Activated CD8-positive, alpha-beta T cell treated with anti-CD3 and anti-CD28 coated beads for 36 hours (primary cell): ENCODE measurements at places on chromosomes 6 and 20. TPM values are rescaled to one million over a fixed set of nuclear protein-coding genes. Genes with fewer than 3 reads are reported as not detected.

DNA sequence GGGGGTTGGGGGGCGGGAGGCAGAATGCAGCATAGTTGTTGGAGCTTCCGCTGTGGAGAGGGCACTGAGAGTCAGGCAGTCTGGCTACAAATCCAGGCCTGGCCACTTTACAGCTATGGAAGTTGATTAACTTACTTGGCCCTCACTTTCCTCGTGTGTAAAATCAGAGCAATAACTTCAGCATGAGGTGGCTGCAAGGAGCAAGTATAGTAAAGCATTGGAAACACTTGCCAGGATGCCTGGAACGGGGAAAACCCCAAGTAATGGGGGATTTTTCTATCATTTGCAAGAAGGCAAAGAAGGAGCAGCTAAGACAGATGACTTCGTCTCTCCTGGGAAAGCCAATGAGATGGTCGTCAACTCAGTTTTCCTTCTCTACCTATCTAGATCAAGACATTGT, 35.8 kb downstream of the AGPAT4 start:
- H3K36me3 ChIP-seq, result peaks cover 2% of the 10 kb centered on the region
- no peak overlapping the region for H3K27ac ChIP-seq
- H3K4me1 ChIP-seq, result peaks cover 8% of the 10 kb centered on the region
- no peak overlapping the region for H3K4me3 ChIP-seq

The RNF144B gene
- total RNA-seq, result 1.8 TPM

GRCh38 chr6:134575221-134575620, 257.3 kb upstream of the SGK1 start:
- H3K4me1 ChIP-seq, result peaks cover under 1% of the 10 kb centered on the region
- H3K27me3 ChIP-seq, result no peaks in the 10 kb centered on the region
- H3K27ac ChIP-seq, result no peak overlapping the region
- no peak overlapping the region for H3K4me3 ChIP-seq
- no peaks in the 10 kb centered on the region for H3K36me3 ChIP-seq

DNA sequence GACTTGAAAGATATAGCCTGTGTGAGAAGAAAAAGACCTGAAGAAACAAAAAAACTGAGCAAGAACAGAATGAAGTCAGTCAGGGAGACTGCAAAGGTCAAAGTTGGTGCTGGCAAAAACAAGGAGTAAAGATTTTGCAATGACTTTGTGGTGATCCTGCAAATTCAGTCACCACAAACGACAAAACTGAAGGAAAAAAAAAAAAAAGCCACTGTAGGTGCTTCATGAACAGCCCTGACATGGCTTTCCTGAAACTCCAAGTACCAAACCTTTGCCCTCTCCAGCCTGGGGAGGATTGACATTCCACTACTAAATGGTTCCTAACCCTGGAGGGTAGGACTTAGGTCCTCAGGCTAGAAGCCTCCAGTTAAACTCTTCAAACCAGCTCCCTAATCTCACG, 114.7 kb upstream of the BEND3 start:
- H3K4me3 ChIP-seq, result no peak overlapping the region
- H3K27me3 ChIP-seq, result no peaks in the 10 kb centered on the region
- H3K27ac ChIP-seq, result no peak overlapping the region
- no peaks in the 10 kb centered on the region for H3K4me1 ChIP-seq
- no peak for DNase-seq
- H3K36me3 ChIP-seq, result peaks cover 11% of the 10 kb centered on the region

DNA sequence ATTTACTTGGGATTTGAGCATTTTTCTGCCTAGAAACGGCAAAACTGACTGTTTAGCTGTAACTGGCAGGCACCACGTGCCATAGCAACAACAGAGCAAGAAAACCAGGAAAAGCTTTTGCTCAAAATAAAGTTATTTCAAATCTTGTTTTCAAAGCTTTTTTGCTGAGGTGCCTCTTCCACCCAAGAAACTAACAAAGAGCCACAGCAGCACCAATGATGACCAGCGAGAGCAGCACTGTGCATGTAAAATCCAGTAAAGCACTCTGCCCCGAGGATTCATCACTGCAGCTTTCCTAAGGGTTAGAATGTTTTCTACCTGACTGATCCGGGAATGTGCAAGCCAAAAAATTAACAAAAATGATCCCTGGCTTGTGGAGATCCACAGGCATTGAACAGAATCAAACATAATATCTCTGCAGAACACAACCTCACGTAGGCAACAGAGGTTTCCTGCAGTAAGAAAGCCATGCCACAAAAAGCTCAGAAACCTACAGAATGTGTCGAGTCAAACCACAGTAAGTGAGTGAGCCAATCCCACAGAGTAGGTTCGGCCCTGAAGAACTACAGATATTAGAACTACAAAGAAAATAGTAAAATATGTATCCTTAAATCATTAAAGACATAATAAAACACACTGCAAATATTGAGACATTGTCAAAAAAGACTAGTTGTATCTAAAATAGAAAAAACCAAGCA, 7.4 kb upstream of the ULBP3 start:
- no peak overlapping the region for H3K4me3 ChIP-seq
- H3K27me3 ChIP-seq, result peaks cover 20% of the 10 kb centered on the region
- H3K36me3 ChIP-seq, result no peaks in the 10 kb centered on the region
- no peak for DNase-seq

The GRM1 gene
- not detected for total RNA-seq

- H3K27ac ChIP-seq, result peak overlapping the region; percentile 52
- peaks cover 2% of the 10 kb centered on the region for H3K27me3 ChIP-seq
- DNase-seq, result no peak
- peaks cover 26% of the 10 kb centered on the region for H3K4me1 ChIP-seq
- peak overlapping the region; percentile 49 for H3K4me3 ChIP-seq
Observed at GRCh38 chr20:57350081-57350710, 859 bp upstream of the RAE1 start.

DNA sequence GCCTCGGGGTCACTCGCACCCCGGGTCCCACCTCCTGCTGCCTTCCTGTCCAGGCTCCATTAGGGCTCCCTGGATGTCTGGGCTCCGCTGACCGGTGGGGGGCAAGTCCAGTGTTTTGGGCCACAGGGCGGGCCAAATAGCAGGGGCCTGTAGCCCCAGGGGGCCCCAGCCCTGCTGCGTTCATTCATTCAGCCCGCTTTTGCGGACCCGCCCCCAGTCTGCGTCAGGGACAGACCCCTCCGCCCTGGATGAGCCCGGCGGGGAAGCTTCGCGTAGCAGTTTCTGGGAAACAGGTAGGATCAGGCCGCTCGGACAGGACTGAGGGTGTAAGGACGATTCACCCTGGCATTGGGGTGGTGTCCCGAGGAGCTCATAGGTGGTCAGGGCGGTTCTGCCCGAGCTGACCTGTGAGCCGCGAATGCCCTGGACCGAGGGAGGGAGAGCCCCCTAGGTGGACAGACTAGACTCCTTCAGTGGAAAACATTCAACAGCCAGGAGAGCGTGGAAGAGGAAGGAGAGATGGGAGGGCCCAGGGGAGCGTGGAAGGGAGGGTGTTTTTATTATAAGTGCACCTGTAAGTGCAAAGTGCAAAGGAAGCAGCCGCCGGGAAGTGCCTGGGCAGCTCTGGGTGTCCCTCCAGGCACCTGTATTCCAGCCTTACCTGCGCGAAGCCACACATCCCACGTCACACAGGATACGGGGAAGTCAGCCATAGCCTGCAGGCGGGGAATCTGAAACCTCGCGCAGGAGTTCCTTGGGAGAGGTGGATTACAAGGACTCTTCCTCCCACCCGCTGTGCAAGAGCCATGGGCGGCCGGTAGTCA, 662 bp downstream of the ENTPD6 start:
- H3K27me3 ChIP-seq, result no peaks in the 10 kb centered on the region
- DNase-seq, result peak; percentile 53
- peak overlapping the region; percentile 89 for H3K4me3 ChIP-seq
- peaks cover 39% of the 10 kb centered on the region for H3K4me1 ChIP-seq
- H3K36me3 ChIP-seq, result peaks cover 2% of the 10 kb centered on the region

The SRMS gene
- total RNA-seq, result not detected

DNA sequence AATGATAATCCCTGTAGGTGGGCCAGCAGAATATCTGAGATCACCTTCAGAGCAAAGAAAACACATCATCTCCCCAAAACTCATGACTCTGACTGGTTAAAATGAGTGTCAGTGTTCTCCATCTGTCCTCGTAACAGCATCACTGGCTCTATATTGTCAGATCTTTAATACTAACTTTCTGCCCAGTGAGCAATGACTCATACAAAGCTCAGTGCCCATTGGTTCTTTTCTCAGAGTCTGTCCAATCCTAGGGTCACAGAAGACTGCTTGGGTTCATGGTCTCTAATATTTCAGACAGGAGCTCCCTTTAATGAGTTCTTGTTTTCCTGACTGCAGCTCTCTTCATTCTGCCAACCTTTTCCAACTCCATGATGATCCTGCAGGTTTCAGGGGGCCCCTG, 36.4 kb downstream of the HLA-DPB1 start:
- DNase-seq, result peak; percentile 38
- H3K27ac ChIP-seq, result no peak overlapping the region
- peaks cover 4% of the 10 kb centered on the region for H3K4me1 ChIP-seq
- H3K4me3 ChIP-seq, result no peak overlapping the region
- peaks cover 58% of the 10 kb centered on the region for H3K27me3 ChIP-seq

DNA sequence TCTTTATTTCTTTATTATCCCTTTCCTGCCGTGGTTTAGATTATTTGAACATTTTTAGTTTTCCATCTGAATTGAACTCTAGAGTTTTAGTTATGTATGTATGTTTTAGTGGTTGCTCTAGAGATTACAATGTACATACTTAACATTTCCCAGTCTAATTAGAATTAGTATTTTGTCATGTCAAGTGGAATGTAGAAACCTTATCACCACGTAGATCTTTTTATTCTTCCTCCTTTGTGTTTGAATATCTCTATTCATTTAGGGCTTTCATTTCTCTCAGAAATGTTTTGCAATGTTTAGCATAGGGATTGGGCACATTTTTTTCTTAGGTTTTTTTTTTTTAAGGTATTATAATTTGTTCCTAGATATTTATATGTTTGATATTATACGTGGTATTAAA, 73.1 kb upstream of the EZR start:
- no peaks in the 10 kb centered on the region for H3K27me3 ChIP-seq
- no peak overlapping the region for H3K4me3 ChIP-seq
- H3K27ac ChIP-seq, result no peak overlapping the region
- H3K4me1 ChIP-seq, result no peaks in the 10 kb centered on the region
- no peaks in the 10 kb centered on the region for H3K36me3 ChIP-seq
- no peak for DNase-seq

DNA sequence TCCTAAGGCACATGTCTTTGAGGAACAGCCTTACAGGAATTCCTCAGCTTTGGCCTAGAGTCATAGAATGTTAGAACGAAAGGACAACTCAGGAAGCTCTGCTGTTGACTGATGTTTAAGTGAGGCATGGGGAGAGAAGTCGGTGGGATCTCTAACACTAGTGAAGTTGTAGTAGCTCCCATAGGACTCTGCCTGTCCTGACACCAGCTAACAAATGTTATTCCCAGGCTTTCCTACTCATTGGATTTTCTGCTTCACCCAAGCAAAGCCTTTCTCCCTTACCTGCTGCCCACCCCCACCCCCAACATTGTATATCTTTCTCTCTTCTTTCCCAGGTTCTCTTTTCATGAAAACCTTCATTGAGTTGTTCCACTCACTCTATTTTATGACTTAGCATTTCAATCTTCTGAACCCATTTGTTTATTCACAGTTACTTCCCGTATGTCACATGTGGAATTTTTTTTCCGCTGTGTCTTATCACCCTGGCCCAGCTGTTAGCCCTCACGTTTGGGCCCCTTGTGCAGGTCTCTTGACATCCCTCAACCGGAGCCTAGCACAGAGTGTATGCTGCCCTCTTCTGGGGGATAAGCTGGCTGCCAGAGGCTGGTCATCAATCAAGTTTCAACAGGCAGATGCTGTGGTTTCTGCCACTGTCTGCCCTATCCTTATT, 39.2 kb upstream of the RNF8 start:
- H3K36me3 ChIP-seq, result peaks cover 5% of the 10 kb centered on the region
- DNase-seq, result peak; percentile 70
- H3K27me3 ChIP-seq, result no peaks in the 10 kb centered on the region
- no peak overlapping the region for H3K4me3 ChIP-seq
- H3K4me1 ChIP-seq, result peaks cover 3% of the 10 kb centered on the region
- peak overlapping the region; percentile 76 for H3K27ac ChIP-seq

The COL21A1 gene
- not detected for total RNA-seq

GRCh38 chr6:29792123-29793035, 35.2 kb upstream of the HLA-G start:
- no peak overlapping the region for H3K27ac ChIP-seq
- peaks cover 4% of the 10 kb centered on the region for H3K36me3 ChIP-seq
- peak overlapping the region; percentile 64 for H3K4me3 ChIP-seq
- peaks cover 31% of the 10 kb centered on the region for H3K27me3 ChIP-seq
- DNase-seq, result peak; percentile 72
- H3K4me1 ChIP-seq, result peaks cover 9% of the 10 kb centered on the region

DNA sequence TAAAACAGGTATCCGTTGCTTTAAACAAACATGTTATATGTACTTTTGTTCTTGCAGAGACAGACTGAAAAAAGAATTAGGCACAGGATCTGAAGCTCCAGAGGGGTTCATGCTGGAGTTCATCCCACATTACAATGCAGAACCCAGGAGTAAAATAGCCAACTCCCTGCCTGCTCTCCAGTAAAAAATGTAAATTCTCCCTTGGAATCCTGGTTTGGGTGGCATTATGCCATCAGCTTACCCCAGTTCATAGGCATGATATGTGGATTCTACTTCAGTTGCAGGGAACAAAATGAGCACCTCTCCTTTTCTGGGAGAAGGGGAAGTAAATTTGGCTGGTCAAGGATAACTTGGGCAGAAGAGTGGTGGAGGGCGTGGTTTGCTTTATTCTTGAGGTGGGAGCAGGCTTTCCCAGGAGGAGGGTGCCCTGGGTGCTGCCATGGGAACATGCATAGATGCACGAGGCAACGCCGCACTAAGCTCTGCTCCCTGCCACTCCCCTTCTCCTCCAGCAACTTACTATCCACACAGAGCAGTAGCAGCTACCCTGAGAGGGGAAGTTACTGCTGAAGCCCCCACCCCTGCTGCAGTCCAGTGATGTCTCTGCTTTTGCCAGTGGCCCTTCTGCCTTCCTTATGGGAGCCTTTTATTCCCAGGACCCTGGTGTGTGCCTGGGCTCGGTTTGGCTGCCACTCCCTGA, 71.6 kb upstream of the GLP1R start:
- no peaks in the 10 kb centered on the region for H3K36me3 ChIP-seq
- no peak for DNase-seq
- H3K4me3 ChIP-seq, result no peak overlapping the region
- peaks cover 2% of the 10 kb centered on the region for H3K4me1 ChIP-seq
- H3K27me3 ChIP-seq, result peaks cover 28% of the 10 kb centered on the region

DNA sequence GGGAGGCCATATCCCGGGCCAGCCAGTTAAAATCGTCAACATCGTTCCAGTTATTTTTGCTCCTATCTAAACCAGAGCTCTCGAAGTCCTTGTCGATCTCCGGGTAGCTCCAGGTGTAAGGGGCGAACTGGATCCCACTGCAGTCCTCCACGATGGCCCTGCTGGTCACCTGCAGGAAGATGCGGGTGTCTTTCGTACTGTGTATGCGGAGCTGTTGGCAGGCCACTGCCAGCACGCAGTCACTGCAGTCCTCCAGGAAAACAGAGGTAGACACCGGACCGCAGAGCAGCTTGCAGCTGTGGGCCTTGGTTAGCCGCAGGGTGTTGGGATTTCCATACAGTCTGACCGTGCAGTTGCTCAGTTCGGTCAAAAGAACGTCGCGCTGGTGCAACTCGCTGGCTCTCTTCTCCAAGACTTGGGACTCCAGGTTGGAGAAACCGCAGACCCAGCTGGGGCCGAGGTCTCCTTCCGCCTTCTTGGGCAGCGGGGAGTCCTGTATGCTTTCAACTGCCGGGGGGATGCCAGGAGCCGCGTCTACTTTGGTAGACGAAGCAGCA, 742 bp downstream of the TBCC start:
- H3K4me3 ChIP-seq, result peak overlapping the region; percentile 90
- peak overlapping the region; percentile 100 for H3K27ac ChIP-seq
- peak; percentile 55 for DNase-seq
- peaks cover 20% of the 10 kb centered on the region for H3K36me3 ChIP-seq

- H3K27me3 ChIP-seq, result no peaks in the 10 kb centered on the region
- DNase-seq, result peak; percentile 45
- H3K36me3 ChIP-seq, result peaks cover 25% of the 10 kb centered on the region
- H3K4me1 ChIP-seq, result peaks cover 30% of the 10 kb centered on the region
Observed at GRCh38 chr20:62805155-62805710, 598 bp downstream of the OGFR start.
